ENCODE measurements at places on chromosomes 4 and X.

DNA sequence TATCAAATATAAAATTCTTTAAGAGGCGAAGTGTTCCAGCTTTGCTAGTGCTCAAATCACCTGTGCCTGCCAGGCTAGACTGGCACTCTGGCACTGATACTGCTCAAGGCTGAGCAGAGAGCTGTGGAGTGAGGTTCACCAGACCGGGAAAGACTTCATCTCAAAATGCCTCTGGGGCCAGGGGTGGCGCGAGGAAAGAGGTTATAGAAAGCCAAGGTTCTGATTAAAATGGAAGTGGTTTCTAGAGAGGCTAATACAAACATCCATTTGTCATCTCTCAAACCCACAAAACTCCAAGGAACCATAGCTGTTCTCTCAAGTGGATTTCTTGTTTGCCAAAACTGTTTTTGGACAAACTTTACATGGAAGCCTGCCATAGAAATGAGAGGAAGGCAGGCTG is 41.5 kb downstream of the F11 start:
- DNase-seq, result no peak

- DNase-seq, result no peak
Observed at GRCh38 chr4:40275065-40275730, 59.9 kb upstream of the CHRNA9 start.

- DNase-seq, result no peak
Observed at GRCh38 chr4:152382057-152382785, 153.7 kb downstream of the FBXW7 start.

DNA sequence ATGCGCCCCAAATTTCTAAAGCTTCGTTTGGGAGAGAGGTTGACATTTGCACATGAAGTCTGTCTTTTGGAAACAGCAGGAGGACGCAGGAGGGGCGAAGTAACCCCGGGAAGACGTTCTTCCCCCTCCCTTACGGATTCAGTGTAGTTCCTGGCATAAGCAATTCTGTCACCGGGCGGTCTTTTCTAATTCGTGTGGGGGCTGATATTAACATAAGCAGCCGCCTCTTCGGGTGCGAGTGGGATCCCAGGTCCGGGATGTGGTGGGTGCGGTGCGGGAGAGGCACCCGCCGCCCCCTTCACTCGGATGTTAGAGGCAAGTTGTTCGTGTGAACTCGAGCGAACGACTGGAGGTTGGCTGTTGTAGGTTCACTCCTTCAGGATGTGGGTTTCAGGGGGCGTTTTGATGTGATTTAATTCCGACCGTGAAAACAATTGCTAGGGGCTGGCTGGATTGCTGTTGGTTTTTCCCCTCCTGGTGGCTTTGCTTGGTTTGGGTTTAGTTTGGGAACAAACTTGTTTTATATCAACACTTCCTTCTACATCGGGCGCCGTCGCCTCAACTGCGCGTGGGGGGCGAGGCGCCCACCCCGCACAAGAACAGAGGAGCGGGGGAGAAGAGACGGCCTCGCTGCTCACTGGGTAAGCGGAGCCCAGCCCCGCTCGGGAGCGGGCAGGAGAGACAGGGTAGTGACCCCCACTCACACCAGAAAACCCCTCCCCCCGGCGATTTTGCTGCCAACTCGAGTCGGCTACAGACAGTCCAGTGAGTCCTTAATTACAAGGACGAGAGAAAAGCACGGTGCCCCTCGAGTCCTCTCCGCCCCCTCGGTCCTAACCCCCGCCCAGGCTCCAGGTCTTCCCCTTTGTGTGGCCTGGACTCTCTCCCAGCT is 2.9 kb upstream of the LEF1 start:
- no peak for DNase-seq

DNA sequence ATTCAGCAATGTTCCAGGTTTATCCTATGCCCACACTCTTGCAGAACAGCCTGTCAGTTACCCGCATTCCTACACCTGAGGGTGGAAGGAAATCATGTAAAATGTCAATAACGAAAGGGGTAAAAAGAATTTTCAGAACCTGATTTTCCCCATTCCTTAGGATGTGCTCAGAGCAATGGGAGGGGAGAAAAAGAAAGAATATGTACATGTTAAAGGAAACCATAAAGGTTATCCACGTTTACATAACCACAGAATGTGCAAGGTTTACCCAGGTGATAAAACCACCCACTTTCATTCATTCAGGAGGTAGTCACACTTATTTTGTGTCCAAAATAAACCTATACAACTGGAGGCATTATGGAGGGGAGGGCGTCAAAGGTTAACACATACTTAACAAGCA is 335.5 kb downstream of the ZNF674 start:
- DNase-seq, result no peak

GRCh38 chr4:2337896-2338295 is 76.0 kb upstream of the MXD4 start:
- no peak for DNase-seq

DNA sequence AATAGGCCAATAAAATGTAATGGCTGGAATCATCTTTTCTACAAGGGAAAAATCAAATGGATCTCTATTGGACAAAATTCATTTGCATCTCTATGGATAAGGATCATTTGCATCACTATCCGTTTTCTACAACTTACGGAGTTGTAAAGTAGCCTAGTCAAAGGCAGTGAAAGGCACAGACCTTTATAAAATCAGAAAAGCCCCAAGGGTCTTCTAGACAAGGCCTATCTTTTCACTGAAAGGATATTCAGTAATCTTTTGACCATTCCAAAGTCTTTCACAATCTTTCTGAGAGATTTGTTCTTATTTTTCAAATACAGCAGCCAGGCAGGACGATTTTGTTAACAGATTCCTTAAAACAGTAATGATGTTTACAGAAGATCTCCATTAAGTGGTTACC is 119.5 kb upstream of the JADE1 start:
- DNase-seq, result no peak

DNA sequence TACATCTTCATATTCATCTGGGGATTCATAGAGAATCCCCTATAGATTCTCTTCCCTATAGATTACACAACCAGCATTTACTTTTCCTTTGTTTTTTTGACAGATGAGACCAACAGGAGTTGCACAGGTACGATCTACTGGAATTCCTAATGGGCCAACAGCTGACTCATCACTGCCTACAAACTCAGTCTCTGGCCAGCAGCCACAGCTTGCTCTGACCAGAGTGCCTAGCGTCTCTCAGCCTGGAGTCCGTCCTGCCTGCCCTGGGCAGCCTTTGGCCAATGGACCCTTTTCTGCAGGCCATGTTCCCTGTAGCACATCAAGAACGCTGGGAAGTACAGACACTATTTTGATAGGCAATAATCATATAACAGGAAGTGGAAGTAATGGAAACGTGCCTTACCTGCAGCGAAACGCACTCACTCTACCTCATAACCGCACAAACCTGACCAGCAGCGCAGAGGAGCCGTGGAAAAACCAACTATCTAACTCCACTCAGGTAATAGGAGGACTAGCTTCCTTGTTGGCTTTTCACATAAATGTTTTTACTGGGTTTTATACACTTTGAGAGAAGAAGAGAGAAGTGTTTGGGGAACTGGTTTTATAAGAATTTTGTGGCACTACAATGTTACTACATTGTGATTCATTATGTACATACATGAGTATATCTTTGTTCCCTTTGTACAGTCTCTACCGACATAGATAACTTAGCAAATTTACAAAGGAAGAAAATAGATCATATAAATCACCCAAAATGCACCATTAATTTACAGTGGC is 137.2 kb downstream of the DIPK2B start:
- DNase-seq, result no peak

DNA sequence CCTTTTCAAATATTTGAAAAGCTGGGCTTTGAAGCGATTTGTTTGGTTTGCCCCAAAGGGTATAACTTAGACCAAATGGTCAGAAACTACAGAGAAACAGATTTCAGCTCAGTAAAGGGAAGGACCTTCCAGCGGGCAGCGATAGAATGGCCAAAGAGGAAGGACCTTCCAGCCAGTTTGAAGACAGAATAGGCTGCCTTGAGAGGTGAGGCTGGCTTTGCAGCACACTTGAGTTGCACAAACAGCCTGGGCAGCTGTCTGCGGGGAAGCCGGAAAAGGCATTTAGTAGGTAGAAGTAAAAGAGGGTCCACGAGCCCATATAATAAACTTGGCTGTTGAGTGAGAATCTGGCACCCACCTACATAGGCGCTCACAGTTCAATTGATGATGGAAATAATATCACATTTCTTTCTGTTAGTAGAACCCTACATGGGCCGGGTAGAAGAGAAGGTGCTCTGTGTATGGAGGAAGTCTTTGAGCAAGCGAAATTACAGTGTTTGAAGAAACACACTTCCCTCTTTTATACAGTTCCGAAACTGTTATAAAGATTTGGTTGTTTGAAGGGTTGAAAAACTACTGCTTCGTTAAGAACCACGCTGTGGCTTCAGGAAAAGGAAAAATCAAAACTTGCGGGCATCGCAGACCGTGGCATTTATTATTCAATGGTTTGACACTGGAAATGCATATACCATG is 75.0 kb upstream of the SORBS2 start:
- no peak for DNase-seq

- no peak for DNase-seq
Observed at GRCh38 chr4:182495031-182495430, 251.8 kb downstream of the TENM3 start.

DNA sequence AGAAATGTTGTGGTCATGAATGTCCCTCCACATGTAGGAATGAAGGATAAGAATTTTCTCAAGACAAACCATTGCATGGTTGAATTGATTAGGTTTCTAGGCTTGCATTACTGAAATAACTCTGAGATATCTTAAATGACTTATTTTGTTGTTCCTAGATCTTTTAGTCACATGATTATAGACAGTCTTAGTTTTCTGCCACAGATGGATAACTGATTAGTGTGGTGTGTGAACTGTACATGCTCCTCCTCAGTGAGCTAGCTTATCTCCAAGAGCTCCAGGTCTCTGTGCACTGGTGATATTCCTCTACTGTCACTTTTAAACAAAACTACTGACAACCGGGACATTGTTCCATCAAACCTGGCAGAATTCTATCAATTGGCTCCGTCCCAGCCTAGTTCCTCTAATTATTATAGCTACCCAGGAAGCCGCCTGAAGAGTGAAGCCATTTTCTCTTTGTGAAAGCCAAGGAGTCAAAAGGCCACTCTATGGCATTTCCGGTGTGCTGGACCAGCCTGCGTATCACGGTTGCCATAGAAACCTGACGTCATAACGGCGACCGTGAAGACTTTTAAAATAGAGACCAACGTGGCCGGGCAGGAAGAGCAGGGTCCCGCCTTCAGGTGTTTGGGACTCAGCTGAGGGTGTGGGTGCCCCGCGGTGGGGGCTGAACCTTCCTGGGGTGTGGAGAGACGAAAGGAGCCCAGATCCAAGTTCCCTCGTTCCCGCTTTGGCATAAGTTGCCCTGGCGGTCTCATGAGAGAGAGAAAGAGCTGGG is 28.1 kb downstream of the BEX3 start:
- peak; percentile 65 for DNase-seq

DNA sequence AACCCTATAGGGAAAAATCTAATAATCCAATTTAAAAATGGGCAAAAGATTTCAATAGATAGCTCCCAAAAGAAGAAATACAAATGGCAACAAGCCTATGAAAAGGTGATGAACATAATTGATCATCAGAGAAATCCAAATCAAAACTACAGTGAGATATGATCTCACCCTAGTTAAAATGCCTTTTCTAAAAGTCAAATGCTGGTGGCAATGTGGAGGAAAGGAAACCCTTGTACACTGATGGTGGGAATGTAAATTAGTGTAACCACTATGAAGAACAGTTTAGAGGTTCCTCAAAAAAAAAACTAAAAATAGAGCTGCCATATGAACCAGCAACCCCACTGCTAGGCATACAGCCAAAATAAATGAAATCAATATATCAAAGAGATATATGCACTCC is 44.5 kb downstream of the STPG2 start:
- no peak for DNase-seq

GRCh38 chr4:66930206-66930605 is 615.1 kb downstream of the CENPC start:
- DNase-seq, result no peak

GRCh38 chr4:8874896-8875680 is 3.4 kb upstream of the HMX1 start:
- DNase-seq, result no peak

- peak; percentile 44 for DNase-seq
Observed at GRCh38 chrX:120560405-120560841, 339 bp downstream of the CUL4B start.

DNA sequence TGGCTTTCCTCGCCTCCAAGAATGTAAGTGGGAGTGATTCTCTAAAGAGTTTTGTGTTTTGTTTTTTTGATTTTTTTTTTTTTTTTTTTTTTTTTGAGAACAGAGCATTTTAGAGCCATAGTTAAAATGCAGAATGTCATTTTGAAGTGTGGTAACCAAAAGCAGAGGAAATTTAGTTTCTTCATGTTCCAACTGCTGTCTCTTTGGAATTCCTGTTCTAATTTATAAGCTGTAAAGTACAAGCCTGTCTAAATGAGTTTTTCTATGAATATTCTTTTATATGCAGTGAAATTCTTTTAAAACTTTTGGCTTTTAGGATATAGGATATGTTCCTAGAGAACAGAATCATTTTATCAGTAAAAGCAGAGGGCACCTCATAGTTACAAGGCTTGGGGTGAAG is 74.2 kb downstream of the KIT start:
- no peak for DNase-seq

DNA sequence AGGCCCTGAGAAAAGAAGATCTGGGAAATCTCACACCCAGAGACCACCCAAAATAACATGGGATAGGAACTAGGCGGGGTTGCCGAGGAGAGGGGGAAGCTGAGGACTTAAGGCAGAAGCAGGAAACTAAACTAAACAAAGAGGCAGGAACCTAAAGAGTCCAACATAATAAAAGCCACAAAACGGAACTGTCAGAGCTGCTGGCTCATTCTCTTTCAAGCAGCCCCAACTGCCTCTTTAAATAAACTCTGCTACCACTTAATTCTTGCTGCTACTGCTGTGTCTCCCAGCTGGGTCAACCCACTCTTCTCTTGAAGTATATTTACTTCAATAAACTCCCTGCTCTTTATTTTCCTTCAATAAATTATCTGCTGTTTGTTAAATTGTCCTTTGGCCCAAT is 44.5 kb downstream of the MAGEB16 start:
- no peak for DNase-seq

DNA sequence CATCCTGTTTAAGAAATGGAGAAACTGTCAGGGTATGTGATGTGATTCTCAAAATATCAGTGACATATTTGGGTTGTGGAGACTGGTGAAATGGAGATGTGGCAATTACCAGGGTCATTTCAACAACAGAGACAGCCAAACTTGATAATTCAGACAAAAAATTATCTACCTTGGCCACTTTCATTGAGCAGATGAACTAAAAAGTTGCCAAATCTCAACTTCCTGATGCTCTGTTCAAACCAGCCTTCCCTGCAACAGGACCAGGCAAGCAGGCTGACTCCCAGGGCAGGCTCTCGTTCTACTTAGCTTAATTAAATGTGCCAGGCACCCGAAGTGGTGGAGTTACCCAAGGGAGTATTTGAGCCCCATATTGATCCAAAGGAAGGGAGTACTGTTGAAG is 199.6 kb downstream of the AFF2 start:
- no peak for DNase-seq

- DNase-seq, result no peak
Observed at GRCh38 chrX:118347131-118347530, 1.2 kb downstream of the WDR44 start.

DNA sequence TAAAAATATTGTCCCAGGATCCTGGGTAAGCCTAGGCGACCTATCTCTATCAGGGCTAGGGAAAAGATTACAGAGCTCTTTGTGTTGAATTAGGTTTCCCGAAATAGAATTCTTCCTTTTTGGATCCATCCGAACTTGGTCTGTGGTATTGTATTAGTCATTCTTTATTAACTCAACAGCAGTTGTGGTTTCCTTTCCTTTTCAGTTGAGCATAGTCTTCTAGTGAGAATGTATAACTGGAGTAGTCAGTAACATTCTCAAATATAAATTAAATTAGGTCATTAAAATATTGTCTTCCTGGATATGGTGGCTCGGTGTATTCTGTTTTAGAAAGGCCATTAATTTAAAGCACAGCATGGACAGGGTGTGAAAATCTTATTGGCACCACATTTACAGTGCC is 520.4 kb downstream of the NLGN4X start:
- no peak for DNase-seq
